ENCODE measurements at places on chromosomes 16 and 17. TPM values are rescaled to one million over a fixed set of nuclear protein-coding genes. Genes with fewer than 3 reads are reported as not detected.
A peak's percentile ranks its signal among the peaks of the same experiment; 100 is the strongest.

Gene GPR179
- total RNA-seq: 0.03 TPM

Gene SEZ6L2
- total RNA-seq: 0.55 TPM

Gene LRRC75A
- 0.13 TPM for total RNA-seq

GRCh38 chr16:58027916-58028455 lies 2.4 kb downstream of the MMP15 start:
- no peak for DNase-seq

GRCh38 chr16:84925092-84925772 lies 86.1 kb downstream of the ZDHHC7 start:
- DNase-seq: peak; percentile 74

DNA sequence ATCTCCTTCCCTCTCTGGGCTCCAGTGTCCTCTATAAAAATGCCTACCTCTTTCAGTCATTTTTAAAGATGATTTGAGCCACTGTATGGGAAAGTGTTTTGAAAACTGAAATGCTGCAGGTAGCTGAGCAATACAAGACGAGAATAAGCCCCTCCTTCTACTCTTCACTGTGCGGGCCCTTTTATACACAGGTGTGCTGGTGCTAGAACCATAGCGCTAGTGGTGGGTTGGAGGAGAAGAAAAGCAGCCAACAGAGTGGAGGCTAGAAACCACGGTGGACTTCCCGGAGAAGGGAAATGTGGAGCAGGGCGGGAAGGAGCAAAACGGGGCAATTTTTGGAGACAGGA lies 58.2 kb upstream of the DLX4 start:
- DNase-seq: no peak

GRCh38 chr17:79105937-79106336 lies 31.3 kb downstream of the ENGASE start:
- no peak for DNase-seq

GRCh38 chr16:5415123-5415522 lies 317.5 kb upstream of the EEF2KMT start:
- no peak for DNase-seq

GRCh38 chr17:76579281-76579680 lies 6.4 kb downstream of the ST6GALNAC2 start:
- no peak for DNase-seq

DNA sequence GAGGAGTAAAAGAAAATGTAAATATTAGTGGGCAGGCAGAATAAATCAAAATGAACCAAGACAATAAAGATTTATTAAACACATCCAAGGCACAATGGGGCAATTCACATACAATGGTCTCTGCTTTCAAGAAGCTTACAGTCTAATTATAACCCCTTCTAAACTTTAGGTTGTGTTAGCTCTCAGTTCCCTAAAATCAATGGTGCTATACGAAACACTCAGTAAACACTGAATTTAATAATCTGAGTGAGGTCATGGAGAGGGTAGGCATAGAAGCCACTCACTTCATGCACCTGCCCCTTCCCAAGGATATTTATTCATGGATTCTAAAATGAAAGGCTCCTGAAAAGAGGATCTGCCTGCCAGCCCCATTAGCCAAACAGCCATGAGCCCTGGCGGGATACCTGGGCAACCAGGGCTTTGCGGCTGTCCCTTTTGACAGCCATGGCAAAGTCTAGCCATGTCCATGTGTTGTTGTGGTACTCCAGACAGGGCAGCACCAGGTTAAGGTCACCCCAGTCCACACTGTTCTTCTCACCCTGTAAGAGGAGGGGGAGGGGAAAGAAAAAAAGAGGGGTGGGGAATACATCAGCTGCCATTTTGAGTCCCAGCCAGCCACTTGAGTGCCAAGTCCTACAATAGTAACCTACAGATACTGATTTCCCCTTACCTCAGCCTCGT lies 1.4 kb upstream of the RSKR start:
- DNase-seq: no peak

DNA sequence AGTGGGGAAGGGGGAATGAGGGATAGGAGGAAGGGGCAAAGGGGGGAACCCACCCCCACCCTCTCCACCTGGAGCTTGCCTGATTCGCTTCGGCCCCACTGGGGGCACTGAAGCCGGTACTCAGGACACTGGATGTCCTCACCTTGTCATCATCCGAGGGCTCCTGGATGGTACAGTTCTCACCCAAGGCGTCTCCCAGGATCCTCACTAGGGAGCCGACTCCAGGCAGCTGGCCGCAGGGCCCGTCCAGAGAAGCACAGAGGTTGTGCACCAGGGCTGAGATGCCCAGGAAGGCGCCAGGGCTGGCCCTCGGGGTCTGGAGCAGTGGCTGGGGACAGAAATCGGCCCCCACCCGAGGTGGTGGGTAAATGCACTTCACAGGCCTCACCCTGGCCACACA lies 92.3 kb downstream of the LITAF start:
- DNase-seq: no peak

All from left lobe of liver (tissue), 2 donors.